Stimulated activated CD4-positive, alpha-beta T cell treated with anti-CD3 and anti-CD28 coated beads, Interleukin-1b, Interleukin-23, amount 100 ng/mL, for 1 hour (primary cell): ENCODE measurements at places on chromosomes 7 and 10.
A peak's percentile ranks its signal among the peaks of the same experiment; 100 is the strongest.

DNA sequence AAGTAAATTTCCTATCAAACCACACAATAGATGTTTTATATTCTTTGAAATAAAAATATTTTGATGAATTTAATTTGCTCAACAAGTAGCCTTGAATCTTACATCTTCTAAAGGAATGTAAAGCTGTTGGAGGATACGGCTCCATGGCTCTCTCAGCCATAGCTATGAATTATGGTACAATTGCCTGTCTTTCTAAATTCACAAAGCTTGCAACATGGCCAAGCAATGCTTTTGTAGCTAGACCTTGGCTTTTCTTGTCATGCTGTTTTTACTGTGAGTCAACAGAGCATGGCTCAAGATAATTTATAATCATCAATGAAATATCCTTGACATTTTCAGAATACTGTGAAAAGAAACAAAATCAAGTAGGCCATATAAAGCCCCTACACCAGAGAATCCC lies 286.7 kb downstream of the CACNA2D1 start:
- no peak for DNase-seq

DNA sequence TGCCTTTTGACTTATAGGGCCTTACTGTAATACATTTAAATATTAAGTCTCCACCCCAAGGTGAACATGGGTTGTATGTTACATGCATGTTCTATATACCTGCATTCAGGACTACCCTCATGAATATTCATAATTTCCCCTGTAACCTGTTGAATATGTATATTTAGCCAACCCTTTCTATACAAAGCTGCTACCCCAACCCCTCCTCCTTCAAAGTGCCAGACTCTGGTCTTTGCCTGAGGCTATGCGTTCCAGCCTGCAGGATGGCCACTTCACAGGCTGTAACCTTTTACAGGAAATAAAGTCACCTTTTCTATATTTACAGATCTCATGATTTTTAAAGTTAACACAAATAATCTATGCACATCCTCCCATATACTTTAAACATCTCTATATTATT lies 10.1 kb upstream of the UNC5B start:
- DNase-seq, result no peak

- no peak for DNase-seq
These were observed 3.5 kb downstream of the DENND11 start for GRCh38 chr7:141698247-141699015.

DNA sequence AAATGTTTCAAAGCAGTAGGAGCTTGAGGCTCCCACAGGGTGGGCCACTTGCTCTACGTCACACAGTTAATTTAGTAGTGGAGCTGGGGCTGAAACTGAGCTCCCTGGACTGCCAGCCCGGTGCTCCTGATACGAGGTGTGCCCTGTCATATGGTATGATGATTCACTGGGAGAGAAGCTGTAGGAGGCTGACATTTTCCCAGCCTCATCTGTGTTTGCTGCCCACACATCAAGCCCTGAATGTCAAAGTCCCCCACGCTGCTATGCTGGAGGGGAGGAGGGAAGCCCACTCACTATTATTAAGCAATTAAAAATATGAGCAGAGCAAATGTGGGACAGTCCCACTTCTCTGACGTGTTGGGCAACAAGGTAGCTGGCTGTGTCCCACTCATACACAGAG lies 81.2 kb upstream of the SORCS3 start:
- DNase-seq, result no peak

DNA sequence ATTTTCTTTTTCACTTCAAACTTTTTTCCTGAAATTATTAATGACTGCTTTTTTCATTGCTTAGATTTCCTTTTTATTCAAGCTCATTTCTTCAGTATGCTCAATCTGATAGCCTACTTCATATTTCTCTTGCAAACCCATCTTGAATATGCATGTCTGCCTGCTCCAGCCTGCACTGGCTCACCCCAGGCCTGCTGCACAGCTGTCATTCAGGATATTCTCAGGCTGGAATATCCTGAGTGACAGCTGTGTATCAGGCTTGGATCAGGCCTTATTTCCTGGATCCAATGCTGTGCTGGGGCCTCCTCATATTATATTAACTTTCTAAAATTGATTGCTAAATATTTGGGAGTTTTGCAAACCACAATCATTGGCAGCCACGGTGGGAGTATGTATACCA lies 120.2 kb upstream of the TNS3 start:
- DNase-seq, result no peak

DNA sequence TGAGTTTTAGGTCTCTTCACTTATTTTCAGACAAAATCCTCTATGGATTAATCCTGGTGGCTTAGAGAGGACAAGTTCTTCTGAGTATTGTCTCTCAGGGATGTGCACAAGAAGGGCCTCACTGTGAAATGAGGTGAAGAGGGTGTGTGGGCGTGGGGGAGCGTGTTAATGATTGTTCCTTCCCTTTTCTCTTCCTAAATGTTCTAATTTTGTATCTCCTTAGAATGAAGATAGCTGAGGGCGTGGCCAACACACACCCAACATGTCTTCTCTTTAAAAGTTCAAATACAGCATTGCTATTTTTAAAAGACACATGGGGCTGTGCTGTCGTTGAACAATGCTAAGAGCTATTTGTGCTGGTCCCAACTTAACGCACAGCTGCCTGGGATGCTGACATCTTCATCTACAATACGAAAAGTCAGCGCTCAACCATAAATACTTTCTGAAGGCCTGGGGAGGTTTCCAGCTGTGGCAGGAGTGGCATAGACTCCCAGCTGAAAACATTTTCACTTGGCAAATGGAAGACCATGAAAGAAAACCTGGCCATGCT lies 135.9 kb downstream of the JCAD start:
- DNase-seq, result no peak

DNA sequence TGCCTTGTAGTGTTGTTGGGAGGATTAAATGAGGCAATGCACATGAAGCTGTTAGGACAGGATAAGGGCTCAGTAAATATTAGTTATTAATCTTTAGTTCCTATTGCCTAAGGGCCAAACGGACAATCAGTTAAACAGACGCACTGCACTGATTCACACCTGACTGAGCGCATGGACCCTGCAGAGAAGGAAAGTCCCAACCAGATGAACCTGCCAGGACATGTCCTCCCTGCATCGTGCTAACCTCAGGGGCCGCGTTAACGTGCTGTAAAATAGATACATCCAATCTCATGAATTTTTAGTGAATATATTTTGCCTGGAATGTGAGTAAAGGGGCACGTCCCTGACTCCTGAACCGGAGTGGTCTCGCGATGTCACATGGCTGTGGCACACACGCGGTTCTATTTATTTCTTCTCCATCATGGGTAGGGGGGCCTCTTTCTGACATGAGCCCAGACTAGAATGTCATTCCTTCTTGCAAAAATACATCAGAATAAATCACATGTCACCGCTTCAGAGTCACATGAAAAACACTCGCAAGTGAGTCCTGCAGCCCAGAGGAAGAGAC lies 12.3 kb downstream of the ADARB2 start:
- DNase-seq, result no peak

GRCh38 chr7:99109108-99110051 lies 34.5 kb downstream of the SMURF1 start:
- no peak for DNase-seq

GRCh38 chr10:128123846-128124245 lies 2.4 kb downstream of the MKI67 start:
- DNase-seq, result no peak

DNA sequence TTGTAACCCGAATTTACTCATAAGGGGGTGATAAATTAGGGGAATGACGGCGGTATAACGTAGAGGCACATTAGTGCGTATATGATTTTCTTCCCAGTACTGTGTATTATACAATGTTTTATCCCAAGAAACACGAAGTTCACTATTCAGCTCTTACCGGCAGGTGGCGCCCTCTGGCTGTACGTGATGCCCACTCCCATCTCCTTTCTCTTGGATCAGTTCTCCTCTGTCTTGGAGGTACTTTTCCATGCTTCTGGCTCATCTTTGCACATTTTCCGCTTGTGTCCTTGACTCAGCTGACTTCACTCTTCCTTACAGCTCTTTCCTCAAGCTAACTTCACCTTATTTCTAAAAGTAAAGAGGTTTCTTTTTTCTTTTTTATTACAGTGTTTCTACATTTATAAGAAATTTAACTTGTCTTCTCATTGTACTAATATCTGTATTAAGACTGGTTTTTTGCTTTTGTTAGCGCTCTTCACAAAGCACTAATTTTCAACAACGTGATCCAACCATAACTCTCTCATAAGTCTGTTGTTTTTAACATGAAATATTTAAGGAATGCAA lies 21.3 kb downstream of the TMEM176B start:
- peak; percentile 57 for DNase-seq

DNA sequence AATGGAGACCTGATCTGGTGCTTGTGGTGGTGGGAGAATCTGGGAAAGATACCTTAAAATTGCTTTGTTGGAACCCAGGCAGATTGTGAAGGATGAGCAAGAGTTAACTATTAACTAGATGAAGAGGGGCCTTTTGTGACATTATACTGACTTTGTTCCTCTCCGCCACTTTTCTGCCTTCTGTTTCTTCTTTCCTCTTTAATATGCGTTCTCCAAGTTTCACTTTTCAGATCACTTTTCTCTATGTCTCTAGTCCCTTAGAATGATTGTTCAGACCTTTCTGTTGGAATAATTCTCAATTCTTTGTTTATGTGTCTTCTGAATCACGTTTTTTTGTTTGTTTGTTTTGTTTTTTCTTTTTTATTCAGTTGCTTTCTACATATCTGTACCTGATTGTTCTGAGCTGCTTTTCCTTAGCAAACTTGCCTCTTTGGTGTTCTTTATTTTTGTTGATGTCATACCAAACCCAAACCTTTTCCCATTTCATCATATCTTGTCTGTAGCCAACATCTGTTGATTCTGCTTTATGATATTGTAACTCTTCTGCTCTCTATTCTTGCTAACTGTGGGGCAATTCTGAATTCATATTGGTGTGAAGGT lies 2.8 kb downstream of the BMPR1A start:
- no peak for DNase-seq

- DNase-seq, result no peak
These were observed 25.6 kb upstream of the MTPN start for GRCh38 chr7:136002802-136003201.

DNA sequence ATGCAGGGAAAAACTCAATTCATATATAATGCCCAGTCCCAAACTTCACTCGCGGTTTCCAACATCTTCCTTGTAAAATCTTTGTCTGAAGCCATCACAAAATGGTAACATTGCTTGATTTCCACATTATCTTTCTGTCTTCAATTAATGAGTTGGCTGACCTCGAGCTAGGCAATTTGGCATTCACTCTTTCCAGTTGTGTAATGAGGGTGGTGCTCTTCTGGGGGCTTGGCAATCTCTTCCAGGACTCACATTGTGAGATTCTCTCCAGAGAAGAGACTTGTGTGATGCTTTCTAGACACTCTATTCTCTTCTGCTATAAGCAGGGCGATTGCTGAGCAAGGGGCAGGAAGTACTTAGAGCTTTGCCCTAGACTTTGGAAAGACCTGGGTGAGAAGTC lies 179.5 kb downstream of the JCAD start:
- DNase-seq, result no peak

GRCh38 chr10:93299195-93299594 lies 182.9 kb downstream of the MYOF start:
- no peak for DNase-seq
